Fibroblast of skin of right quadriceps (primary cell): ENCODE measurements at places on chromosomes 2 and 18.
A peak's percentile ranks its signal among the peaks of the same experiment; 100 is the strongest.

- DNase-seq = peak; percentile 58
These were observed 132.2 kb downstream of the FMNL2 start for GRCh38 chr2:152466980-152467676.

DNA sequence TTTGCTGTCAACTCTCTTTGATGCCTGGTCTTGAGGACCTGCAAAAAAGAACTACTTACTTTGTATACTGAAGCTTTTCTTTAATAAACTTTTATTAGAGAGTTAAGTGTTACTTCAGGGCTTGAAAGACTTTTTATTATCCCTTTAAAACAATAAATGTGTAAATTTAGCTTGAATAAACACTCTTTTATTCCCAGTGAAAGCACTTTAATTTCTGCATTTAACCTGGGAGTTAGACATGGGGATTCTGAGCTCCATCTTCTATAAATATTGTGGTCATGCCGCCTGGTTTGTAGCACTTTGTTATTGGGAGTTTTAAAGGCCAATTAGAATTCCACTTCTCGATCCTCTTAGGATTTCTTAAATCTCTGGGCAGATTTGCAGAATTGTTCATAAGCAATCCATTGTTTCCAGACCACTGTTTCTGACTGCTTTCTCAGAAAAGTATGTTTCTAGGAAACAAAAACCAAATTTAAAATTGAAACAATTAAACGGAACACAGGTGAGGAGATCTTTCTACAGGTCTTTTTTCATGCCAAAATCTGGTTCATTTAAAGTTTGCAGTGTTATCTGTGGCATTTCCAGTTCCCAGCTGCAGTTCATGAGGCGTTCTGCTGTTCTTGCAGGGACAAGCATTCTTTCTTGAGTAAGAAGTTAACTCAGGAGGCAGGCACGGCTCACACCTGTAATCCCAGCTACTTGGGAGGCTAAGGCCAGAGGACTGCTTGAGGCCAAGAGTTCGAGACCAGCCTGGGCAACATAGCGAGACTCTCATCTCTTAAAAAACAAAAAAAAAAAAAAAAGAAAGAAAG lies 18.1 kb upstream of the E2F6 start:
- DNase-seq = no peak

DNA sequence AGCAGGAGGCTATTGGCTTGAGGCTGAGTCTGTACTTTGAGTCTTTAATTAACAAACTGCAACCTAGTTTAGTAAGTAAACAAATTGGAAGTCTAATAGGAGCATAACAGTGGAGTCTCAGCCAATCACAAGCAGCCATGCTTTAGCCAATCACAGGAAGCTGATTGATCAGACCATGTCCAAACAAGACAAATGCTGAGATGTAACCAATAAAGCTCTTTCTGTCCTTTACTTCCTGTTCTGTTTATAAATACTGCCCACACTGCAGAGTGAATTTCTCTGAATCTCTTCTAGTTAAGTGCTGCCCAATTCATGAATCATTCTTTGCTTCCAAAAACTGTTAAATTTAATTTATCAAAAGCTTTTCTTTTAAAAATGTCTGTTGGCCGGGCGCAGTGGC lies 146.6 kb upstream of the DLX2 start:
- no peak for DNase-seq

DNA sequence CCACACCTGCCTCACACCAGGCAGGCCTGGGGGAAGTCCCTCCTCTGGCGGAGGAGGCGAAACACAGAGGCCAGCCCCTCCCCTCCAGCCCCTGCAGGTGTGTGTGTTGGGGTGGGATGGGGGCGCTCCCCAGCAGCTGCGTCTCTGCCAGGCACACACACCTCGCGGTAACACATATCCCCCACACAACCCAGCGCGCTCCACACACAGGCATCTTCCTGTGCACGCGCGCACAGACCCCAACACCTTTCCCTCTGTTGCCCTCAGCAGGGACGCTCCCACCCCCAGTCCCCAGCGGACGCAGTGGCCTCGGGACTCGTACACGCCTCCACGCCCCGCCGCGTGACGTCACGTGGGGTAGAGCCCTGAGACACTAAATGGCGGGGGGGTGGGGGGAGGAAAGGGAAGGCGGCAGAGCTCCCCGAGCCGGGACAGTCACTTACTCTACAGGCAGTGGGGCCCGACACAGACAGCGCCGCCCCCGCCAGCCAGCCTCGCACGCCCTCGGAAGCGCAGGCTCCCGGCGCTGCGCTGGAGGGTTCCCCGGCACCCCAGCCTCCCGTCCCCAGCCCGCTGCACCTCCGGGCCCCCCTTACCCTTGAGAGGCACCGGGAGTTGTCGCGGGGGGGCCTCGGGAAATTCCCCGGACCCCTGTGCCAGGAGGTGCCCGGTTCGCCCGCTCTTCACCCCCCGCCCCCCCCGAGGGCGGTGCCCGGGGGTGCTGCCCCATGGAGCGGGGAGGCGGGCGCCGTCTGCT lies at the start of gene WNT10A:
Gene WNT10A (plus strand): TSS at position 751 of the 757 bp plus-strand sequence. CDS start 144 bp downstream, outside the sequence.
- no peak for DNase-seq

DNA sequence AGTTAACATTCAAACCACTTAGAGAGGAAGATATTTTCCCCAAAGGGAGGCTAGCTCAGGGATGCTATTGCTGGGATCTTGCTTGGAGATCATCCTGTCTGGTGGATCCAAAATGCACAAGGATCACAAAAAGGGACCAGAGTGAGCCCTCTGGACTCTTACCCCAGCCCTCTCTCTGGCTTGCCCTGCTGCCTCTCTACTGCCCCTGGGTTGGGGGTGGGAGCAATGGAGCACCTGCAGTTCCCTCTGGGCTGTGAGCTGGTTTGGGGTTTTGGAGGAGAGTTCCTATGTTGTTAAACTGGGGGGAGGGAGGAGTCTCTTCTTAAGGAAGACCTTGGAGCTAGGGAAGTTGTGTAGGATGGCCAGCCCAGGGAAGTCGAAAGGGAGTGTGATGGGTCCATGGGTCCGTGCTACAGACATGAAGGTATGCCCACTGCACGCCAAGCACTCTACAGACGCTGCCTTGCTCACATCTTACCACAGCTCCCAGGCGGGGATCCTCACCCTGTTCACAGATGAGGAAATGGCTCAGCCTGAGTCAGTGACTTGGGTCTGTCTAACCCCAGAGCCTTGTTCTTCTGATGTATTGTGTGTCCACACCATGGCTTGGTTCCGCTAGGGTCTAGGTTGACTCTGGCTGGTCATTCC lies 3.8 kb downstream of the LBH start:
- no peak for DNase-seq

- peak; percentile 57 for DNase-seq
These were observed 620 bp upstream of the GALNT1 start for GRCh38 chr18:35580701-35581539.

- DNase-seq = no peak
These were observed 264.1 kb upstream of the FN1 start for GRCh38 chr2:215699700-215700538.

DNA sequence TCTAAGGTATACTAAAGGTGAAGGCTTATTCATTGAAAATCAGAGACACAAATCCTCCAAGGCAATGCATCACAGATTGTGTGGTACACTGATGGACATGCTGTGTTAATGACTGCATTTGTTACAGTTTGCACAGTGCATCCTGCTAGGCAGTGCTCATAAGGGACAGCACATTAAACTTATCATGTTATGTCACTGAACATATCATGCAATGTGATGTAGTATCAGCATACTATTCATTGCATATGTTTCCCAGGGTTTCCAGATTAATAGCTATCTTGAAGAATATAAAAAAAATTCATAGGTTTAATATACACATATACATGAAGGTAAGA lies 225.3 kb downstream of the NCKAP5 start:
- DNase-seq = no peak

DNA sequence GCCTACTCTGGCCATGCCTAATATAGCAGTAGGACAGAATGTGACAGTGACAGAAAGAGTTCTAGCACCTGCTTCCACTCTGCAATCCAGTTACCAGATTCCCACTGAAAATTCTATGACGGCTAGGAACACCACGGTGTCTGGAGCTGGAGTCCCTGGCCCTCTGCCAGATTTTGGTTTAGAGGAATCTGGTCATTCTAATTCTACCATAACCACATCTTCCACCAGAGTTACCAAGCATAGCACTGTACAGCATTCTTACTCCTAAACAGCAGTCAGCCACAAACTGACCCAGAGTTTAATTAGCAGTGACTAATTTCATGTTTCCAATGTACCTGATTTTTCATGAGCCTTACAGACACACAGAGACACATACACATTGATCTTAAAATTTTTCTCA lies 45.2 kb upstream of the TTR start:
- peak; percentile 10 for DNase-seq

DNA sequence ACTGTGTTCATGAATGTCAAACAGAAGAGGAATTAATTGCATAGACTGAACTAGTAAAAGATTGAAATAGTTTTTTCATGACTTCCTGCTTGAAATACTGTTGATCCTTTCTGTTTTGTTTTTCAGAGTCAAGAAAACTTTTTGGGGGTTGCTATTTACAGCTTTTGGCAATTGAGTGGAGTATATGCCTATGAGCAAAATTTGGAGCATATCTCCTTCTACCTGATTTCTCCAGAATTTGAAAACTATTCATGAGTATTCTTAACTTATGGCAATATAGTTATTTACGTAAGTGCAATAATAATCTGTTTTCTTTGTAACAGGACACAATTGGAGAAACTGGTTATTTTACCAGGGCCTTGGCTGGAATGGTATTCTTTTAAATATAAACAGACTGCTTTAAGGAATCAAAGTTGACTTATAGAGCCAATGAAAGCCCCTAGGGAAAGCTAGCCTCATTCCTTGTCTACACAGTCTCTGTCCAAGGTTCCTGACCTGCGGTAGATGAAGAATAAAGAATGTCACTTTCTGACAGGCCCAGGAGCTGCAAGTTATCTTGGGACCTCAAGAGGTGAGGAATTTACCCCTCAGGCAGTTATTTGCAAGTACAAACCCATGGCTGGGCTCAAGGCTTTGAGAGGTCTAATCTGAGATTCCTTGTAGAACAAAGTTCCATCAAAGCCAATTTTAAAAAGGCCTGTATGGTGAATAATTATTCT lies 193.5 kb upstream of the NDUFV2 start:
- DNase-seq = no peak

DNA sequence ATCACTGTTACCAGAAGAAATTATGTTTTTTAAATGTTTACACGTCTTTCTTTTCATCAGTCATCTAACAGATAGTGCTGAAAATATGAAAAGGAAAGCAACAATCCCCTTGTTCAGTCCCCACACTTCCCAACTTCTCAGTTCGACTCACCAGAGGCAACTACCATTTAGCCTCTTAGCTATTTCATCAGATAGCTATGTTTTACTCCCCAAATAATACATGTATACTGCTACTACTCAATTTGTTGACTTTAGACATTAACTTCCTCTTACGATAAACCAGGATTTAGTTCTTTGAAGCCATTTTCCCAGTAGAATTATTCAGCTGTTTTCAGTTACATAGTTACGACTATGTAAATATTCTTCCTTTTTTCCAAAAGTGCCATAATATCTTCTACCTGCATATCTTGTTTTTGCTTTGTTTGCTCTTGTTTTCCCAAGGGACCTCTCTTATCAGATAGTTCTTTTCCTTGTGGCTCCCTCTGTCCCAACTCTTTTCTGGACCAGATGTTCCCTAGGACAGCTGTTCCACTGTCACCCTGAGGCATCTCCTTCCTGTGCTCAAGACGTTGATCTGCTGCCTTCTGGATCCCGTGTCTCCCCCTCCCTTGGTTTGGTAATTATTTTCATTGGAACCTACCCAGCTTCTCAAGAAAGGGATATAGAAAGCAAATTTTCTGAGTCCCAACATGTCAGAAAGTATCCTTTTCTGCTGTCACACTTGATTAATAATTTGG lies 289.3 kb upstream of the TANK start:
- peak; percentile 61 for DNase-seq

DNA sequence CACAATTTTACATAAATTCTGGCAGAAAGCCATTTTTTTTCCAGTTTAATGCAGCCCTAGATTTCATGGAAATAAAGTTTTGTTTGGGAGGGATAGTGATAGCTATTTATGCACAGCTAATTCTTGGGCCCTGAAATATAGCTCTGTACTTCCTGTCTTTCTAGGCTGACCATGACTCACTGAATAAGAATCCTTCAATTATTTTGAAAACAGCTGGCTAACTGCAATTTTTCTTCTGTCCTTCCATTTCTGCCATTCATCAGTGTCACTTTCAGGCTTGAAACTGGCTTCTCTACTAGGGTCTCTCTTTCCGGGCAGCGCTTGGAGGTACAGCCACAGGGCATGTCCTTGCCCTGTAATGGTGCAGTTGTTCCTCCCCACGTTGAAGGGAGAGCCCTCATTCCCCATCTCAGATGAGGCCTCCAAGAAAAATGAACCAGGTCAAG lies 97.1 kb upstream of the TMEM178A start:
- DNase-seq = peak; percentile 85

- no peak for DNase-seq
These were observed 27.7 kb downstream of the AFTPH start for GRCh38 chr2:64551851-64552250.

- DNase-seq = no peak
These were observed 82.2 kb upstream of the ID2 start for GRCh38 chr2:8599421-8600242.

DNA sequence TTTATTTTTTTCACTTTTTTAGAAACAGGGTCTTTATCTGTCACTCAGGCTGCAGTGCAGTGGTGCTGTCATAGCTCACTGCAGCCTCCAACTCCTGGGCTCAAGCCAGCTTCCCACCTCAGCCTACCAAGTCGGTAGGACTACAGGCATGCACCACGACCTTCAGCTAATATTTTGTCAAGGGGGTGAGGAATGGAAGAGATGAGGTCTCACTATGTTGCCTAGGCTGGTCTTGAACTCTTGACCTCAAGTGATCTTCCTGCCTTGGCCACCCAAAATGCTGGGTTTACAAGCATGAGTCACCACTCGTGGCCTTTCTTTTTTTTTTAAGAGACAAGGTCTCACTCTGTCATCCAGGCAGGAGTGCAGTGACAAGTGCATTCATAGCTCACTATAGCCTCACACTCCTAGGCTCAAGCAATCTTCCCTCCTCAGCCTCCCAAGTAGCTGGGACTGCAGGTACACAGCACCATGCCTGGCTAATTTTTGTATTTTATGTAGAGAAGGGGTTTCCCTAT lies 13.4 kb downstream of the PPP1R7 start:
- no peak for DNase-seq

DNA sequence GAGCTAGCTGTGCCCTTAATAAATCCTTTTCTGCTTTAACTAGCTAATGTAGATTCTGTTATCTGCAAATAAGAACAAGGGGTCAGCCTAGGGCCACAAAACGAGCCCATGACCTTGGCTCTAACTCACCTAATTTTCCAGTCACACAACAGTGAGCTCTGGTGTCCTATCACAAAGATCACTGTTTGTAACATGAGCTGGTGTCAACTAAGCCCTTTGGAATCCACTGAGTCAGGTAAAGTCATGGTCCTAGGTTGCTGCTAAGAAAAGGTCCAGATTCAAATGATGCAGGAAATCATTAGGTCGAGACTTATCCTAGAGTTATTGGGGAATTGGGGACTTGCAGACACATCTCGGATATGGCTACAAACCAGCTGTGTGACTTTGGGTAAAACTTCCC lies 49.9 kb downstream of the ST8SIA5 start:
- no peak for DNase-seq
